ENCODE measurements at places on chromosomes 11 and 22.
A peak's percentile ranks its signal among the peaks of the same experiment; 100 is the strongest.

GRCh38 chr11:8671651-8672062 lies 10.8 kb downstream of the TRIM66 start:
- DNase-seq = peak; percentile 69

DNA sequence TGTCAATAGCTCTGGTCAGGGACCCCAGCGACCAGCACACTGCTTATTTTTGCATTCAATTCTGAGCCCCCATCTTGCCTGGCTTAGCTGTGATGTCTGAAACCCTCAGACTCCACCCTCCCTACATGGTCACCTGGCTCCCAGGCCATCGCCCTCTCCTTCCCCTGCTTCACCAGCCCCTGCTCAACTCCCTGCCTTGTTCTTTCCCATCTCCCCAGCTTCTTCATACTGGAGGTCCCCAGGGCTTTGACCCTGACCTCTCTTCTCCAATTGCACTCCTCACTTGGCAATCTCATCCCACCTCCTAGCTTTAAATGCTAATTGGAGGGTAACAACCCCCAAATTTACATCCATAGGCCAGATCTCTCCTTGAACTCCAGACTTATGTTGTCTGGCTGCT lies 84.3 kb upstream of the GNAZ start:
- DNase-seq = no peak

DNA sequence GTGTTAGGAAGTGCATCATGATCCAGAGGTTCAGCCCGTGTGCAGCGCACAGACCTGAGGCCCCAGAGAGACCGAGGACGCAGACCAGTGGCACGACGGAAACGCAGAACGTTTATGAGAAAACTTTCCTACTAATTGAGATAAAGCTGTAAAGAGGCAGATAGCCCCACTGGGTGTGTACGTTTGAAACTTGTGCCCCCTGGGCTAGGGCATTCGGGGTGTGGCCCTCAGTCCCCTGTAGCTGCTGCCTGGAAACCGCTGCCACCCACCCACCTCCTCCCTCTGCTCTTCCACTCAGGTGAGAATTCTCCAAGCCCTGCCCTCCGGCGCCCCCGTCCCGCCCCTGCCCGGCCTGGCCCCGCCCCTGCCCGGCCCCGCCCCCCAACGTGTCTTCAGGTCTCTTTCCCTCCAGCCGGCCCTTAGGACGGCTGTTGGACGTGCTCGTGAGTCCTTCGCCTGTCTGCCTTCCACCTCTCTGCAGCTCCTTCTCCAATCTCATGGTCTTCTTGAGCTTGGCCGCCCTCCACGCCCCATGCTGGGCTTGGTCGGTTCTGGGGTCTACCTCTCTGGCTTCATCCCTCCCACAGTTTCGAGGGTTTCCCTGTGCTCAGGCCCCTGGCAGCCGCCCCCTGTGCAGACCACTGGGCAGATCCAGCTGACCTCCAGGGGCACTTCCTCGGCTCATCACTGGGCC lies 12.1 kb downstream of the MAPK8IP2 start:
- no peak for DNase-seq

DNA sequence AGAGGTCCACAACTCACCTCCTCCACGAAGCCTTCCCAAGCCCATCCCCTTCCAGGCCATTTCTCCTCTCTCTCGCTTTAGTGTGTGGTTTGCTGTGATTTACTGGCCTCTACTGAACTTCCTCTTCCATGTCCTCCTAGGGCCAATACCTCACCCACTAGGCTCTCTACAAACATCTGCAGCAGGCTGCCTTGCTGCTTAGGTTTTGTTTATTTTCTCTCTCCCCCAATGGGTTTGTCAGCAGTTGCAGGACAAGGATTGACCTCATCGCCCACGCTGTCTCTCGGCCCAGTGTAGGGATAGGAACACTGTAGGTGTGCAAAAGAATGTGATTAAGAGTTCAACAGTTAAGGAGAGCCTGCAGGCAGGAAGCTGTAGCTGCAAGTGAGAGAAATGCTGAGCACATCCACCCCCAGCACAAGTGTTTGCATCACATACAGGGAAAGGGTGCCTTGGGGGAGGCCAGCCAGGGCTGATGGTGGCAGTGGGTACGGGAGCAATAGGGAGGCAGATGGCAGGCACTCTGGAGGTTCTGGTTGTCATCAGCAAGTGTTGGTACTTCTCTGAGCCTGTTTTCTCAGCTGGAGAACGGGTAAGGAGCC lies 1.4 kb downstream of the PC start:
- no peak for DNase-seq

DNA sequence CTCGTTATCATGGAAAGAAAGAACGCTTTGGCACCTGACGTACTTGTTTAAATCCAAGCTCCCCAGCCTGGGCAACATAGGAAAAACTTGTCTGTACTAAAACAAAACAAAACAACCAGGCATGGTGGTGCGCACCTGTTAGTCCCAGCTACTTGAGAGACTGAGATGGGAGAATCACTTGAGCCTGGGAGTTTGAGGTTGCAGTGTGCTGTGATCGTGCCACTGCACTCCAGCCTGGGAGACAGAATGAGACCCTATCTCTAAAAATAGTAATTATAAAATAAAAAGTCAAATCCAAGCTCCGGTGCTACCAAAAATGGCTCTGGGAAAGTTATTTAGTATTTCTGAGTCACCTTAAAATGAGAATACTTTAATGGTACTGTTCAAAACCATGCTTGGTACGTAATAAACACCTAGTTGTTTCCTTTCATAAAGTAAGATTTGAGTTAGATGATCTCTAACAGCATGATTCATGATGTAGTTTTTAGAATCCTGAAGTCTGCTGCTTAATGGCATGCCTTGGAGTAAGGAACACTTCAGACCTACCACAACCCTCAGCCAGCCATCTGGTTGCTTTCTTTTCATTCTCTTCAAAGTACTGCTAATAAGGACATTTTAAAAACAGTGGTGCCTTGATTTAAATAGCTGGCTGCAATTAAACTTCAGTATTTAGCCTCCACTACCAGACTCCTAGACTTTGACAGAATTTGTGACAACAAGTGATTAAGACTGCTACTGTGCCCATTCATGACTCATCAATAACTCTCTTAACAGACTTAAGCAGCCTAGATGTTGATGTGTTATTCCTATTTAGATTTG lies 8.4 kb downstream of the PPME1 start:
- DNase-seq = no peak

- no peak for DNase-seq
These were observed 43.8 kb downstream of the TRIOBP start for GRCh38 chr22:37740455-37741311.

- no peak for DNase-seq
These were observed 43.4 kb downstream of the PAX6 start for GRCh38 chr11:31767685-31768084.

- no peak for DNase-seq
These were observed 295.6 kb downstream of the NELL1 start for GRCh38 chr11:20964985-20965384.

DNA sequence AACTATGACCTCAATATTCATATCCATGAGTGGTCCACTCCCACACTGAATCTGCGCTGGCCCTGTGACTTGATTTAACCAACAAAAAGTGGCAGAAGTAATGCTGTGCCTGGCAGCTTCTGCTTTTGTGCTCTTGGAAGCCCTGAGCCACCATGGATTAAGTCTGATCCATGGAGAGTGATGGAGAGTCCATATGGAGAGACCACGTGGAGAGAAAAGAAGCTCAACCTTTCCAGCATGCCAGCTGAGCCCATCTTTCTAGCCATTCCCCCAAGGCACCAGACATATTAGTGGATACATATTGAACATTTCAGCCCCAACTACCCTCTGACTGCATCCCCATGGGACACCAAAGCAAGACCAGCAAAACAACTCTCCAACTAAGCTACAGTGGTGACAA lies 16.0 kb downstream of the LRRC55 start:
- no peak for DNase-seq

- DNase-seq = no peak
These were observed 4.9 kb upstream of the ZBED4 start for GRCh38 chr22:49848690-49849160.

All from NCI-H2081 treated with DMSO at 0.1 percent for 48 hours (cell line).